ENCODE measurements at places on chromosomes 12 and 14.

DNA sequence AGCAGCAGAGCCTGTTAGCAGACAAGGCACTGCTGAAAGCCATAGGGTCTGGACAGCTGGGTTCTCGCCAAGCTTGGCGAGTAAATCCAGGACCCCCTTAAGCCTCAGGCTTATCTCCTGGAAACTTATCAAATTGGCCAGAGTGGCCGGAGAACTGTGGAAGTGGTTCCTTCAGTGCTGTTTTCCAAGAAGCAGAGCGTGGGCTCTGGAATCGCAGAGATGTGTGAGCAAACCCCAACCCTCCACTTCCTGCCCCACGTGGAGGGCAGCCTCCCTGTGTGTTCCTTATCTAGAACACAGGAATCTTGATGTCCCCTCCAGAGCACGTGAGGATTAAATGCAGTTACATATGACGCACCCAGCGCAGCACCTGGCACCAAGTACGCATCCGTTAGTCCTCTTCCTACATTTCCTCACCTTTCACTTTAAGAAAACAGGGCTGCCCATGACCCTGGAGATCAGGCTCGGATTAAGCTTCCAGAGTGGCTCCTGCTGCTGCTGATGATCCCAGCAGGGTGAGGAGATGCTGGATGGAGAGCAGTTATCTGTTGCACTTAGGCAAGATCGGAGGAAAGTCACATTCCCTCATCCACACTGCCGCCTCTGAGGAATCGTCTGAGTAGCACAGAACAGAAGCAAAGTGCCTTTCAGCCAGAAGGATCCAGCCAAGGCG, 35.0 kb downstream of the MMAB start:
- no peak for DNase-seq
- H3K4me1 ChIP-seq, result no peaks in the 10 kb centered on the region
- H3K27ac ChIP-seq, result no peak overlapping the region
- H3K36me3 ChIP-seq, result no peaks in the 10 kb centered on the region

- no peak for DNase-seq
- H3K4me3 ChIP-seq, result no peak overlapping the region
- H3K36me3 ChIP-seq, result no peaks in the 10 kb centered on the region
- no peaks in the 10 kb centered on the region for H3K27me3 ChIP-seq
- H3K27ac ChIP-seq, result no peak overlapping the region
Measured at GRCh38 chr12:21558100-21558679, 32.1 kb downstream of the SPX start.

DNA sequence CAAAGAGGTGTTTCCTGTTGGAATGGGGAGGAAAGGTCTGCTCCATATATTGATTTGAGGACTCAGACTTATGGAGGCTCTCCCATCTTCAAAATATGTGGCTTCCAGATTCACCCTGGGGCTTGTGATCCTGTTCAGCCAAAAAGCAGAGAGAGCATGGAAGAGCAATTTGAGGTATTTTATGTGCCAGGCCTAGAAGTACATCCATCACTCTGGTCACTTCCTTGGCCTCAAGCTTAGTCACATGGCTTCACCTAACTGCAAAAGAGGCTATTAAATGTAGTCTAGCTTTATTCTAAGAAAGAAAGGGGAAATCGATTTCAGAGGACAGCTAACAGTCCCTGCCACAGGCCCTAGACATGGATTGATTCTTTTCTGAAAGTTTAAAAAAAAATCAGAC, 86.2 kb downstream of the C12orf50 start:
- no peaks in the 10 kb centered on the region for H3K36me3 ChIP-seq
- no peak overlapping the region for H3K27ac ChIP-seq
- H3K4me1 ChIP-seq, result peaks cover 11% of the 10 kb centered on the region
- DNase-seq, result peak; percentile 37

DNA sequence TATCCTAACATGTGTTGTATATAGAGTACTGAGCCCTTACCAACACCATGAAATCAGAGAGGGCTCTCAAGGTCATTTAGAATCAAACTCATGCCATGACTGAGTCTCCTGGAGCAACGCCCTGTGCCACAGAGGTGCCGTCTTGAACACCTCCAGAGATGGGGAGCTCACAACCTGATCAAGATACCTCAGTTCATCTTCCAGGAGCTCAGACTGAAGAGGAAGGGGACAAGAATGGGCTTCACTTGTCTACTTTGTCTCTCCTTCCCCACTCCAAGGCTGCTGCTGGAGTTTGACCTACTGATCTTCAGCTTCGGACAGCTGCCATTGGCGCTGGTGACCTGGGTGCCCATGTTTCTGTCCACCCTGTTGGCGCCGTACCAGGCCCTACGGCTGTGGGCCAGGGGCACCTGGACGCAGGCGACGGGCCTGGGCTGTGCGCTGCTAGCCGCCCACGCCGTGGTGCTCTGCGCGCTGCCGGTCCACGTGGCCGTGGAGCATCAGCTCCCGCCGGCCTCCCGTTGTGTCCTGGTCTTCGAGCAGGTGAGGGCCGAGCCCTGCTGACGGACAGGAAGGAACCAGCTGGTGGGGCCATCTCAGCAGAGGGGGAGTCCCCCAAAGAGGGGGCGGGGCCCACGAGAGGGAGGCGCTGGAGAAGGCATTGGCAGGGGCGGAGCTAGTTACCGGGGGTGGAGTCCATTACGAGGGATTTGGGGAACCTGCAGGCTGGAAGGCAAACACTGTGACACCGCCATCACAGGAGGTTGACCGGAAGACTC, 12.0 kb downstream of the SOAT2 start:
- H3K4me3 ChIP-seq, result no peak overlapping the region
- H3K27me3 ChIP-seq, result no peaks in the 10 kb centered on the region
- H3K27ac ChIP-seq, result no peak overlapping the region
- no peaks in the 10 kb centered on the region for H3K36me3 ChIP-seq
- DNase-seq, result no peak
- no peaks in the 10 kb centered on the region for H3K4me1 ChIP-seq

DNA sequence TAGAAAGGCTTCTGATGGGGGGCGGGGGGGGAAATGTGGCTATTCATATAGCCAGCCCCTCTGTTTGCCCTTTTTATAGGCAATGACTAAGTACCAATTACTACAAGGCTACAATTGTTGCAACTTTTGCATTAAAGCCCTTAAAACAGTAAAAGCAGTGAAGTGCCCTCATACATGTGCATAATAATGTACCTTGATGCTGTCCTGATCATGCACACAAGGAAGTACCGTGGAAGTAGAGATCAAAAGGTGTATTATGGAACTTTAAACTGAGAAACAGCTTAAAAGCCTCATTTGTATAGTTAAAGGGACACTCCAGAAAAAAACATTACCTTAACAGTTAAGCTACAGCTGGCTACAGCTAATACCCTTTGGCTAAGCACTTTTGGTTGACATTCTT, 111.8 kb downstream of the PLEKHG7 start:
- no peak for DNase-seq
- no peak overlapping the region for H3K27ac ChIP-seq
- no peaks in the 10 kb centered on the region for H3K27me3 ChIP-seq
- no peak overlapping the region for H3K4me3 ChIP-seq
- H3K4me1 ChIP-seq, result no peaks in the 10 kb centered on the region

DNA sequence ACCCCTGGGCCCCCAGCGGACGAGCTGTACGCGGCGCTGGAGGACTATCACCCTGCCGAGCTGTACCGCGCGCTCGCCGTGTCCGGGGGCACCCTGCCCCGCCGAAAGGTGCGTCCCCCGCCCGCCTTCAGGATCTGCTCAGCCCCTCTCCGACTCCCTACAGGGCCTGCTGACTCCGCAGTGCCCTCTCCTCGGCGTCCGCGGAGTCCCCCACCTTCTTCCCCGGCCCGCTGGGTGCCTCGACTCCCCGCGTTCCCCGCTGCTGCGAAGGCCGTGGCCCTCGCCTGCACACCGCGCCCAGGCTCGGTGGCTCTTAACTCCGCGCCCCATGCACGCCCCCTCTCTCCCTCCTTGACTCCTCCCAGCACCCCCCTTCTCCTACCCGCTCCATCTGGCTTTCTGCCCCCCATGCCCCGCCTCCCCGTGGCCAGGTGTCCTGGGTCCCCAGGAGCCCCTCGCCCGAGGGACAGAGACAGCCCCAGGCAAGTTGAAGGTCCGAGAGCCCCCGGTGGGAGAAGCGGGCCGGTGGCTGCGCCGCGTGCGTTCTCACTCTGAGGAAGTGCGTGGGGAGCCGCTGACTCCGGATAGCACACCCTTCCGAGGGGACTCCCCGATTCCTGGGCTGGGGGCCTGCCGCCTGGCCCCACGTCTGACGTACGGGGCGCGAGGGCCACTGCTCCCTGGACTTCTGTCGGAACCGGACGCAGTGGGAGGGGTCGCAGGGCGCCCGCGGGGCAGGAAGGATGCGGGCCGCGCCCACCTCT, 594 bp downstream of the TAMALIN start:
- H3K27me3 ChIP-seq, result no peaks in the 10 kb centered on the region
- peak overlapping the region; percentile 80 for H3K4me3 ChIP-seq
- peaks cover 26% of the 10 kb centered on the region for H3K4me1 ChIP-seq
- H3K27ac ChIP-seq, result peak overlapping the region; percentile 63
- no peaks in the 10 kb centered on the region for H3K36me3 ChIP-seq
- peak; percentile 34 for DNase-seq

- DNase-seq, result no peak
- H3K36me3 ChIP-seq, result no peaks in the 10 kb centered on the region
- no peak overlapping the region for H3K27ac ChIP-seq
- no peaks in the 10 kb centered on the region for H3K4me1 ChIP-seq
- no peak overlapping the region for H3K4me3 ChIP-seq
- no peaks in the 10 kb centered on the region for H3K27me3 ChIP-seq
Measured at GRCh38 chr14:29553427-29553826, 374.2 kb downstream of the PRKD1 start.

GRCh38 chr14:89025561-89026236, 201.2 kb downstream of the TTC8 start:
- H3K4me3 ChIP-seq, result no peak overlapping the region
- peaks cover 19% of the 10 kb centered on the region for H3K27me3 ChIP-seq
- peak; percentile 30 for DNase-seq
- H3K36me3 ChIP-seq, result no peaks in the 10 kb centered on the region

- no peak for DNase-seq
- H3K27ac ChIP-seq, result no peak overlapping the region
- no peaks in the 10 kb centered on the region for H3K4me1 ChIP-seq
- no peak overlapping the region for H3K4me3 ChIP-seq
- peaks cover 43% of the 10 kb centered on the region for H3K27me3 ChIP-seq
Measured at GRCh38 chr12:64998371-64999147, 122.5 kb downstream of the WIF1 start.

DNA sequence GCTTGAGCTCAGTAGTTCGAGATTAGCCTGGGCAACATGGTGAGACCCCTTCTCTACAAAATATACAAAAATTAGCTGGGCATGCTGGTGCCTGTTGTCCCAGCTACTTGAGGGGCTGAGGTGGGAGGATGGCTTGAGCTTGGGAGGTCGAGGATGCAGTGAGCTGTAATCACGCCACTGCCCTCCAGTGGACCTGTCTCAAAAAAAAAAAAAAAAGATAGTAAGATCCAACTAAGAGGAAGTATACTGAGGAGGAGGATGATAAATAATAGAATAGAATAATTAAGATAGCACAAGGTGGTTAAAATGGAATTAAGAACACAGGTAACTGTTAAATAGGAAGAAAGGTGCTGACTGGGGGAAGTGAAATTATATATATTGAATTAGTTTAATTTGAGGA, 37.0 kb upstream of the BAZ1A start:
- DNase-seq, result peak; percentile 5
- no peaks in the 10 kb centered on the region for H3K27me3 ChIP-seq
- H3K36me3 ChIP-seq, result no peaks in the 10 kb centered on the region
- no peak overlapping the region for H3K4me3 ChIP-seq

DNA sequence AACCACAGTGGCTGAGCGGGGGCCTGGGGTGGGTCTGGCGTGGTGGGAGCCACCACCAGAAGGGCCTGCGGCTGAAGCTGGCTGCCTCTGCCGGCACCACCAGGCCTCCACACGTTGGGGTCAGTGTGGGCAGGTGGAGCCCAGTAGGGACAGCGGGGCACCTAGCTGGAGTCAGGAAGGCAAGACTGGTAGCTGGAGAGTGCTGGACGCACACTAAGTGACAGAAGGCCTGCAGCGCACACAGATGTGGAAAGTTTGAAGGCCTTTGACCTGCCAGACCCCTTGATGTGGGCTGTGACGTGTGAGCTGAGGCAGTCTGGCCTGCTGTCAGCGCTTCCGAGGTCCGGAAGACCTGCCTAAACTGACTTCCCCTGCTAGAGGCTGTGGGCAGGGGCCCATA, 26.3 kb downstream of the RIN3 start:
- H3K4me1 ChIP-seq, result no peaks in the 10 kb centered on the region
- H3K27ac ChIP-seq, result no peak overlapping the region
- no peak for DNase-seq
- H3K4me3 ChIP-seq, result no peak overlapping the region

All from A673 (cell line).